Esophagus squamous epithelium (tissue), 5 donors: ENCODE measurements at places on chromosomes 2 and 18.

- DNase-seq: no peak
These were observed 6.9 kb upstream of the PARD3B start for GRCh38 chr2:204538182-204539018.

- no peak for DNase-seq
These were observed 20.2 kb upstream of the B3GNT2 start for GRCh38 chr2:62175728-62176127.

DNA sequence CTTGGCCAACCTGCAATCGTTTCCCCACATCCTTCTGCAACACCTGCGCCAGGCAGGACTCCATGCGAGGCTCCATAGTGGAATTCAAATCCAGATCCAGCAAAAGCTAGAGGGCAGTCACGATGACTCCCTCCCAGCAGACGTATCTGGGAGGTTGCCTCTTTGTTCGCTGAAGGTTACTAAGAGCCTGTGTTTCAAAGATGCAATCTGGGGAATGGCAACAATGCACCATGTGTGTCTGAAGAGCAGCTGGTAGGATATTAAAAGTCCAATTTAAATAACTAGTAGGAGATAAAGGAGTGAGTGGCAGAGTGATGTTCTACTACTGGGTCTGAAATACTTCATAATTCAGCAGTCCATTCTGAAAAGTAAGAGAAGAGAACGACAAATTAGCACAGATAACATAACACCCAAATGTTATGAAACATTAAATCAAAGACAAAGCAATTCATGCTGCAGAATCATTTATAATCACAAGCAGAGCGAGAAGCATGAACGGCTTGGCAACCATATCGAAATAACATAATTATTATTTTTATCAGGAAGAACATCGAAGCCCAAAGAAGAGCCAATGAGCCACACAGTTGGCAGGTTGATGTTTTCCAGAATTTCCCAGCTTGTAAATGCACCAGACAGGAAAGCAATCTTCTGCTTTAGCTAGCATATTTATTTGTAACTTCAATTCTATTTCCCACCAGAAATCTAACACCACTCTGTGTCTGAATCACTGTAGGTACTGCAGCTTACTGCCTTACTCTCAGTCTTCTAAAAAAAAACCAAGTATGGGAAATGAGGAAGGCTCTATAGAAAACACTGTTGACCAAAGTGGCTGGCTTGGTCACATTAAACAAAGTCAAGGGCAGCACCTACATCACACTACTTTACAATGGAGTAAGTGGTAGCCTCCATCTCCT, 43.2 kb downstream of the CLASP1 start:
- DNase-seq: no peak

- no peak for DNase-seq
These were observed 33.6 kb downstream of the APCDD1 start for GRCh38 chr18:10488017-10488416.

DNA sequence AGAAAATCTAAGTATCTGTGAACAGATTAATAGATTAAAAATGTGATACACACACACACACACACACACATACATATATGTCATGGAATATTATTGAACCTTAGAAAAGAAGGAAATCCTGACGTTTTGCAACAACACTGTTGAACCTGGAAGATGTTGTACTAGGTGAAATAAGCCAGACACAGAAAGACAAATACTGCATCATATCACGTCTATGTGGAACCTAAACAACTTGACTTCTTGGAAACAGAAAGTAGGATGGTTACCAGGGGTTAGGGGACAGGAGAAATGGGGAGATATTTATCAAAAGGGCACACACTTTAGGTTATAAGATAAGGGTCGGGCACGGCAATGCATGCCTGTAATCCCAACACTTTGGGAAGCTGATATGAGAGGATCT, 698.4 kb upstream of the ID2 start:
- no peak for DNase-seq

DNA sequence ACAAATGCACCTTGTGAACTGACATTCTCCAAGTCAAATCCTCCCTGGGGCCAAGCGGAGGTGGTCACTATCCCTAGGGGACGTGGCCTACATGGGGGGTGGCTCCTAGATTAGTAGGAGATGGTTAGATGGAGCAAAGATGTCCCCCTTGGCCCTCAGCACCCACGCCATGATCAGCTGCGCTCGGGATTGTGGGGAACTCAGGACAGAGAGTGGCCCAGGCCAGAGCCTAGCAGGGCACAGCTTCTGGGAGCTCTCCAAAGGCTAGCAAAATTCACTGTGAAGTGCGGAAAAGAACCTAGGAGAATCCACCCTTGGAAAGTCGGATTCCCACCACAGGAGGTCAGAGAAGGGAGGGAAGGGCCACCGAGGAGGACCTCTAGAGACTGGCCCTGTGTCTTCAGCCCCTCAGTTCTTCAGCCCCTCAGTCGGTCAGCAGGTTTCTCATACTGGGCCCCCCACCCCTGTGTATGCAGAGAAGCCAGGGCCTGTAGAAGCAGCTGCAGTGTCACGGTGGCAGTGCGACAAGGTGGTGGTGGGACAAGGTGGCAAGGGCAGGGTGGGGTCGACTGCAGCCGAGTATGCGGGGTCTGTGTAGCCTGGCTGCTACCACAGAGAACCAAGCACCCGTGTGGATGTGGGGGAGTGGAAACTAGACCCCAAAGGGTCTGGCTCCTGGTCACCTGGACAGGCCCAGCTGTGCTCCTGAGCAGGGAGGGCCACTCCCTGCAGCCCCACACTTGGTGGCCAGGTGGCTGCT, 18.4 kb downstream of the GPR55 start:
- no peak for DNase-seq

- DNase-seq: no peak
These were observed 13.1 kb upstream of the ACTR3 start for GRCh38 chr2:113876503-113877387.

DNA sequence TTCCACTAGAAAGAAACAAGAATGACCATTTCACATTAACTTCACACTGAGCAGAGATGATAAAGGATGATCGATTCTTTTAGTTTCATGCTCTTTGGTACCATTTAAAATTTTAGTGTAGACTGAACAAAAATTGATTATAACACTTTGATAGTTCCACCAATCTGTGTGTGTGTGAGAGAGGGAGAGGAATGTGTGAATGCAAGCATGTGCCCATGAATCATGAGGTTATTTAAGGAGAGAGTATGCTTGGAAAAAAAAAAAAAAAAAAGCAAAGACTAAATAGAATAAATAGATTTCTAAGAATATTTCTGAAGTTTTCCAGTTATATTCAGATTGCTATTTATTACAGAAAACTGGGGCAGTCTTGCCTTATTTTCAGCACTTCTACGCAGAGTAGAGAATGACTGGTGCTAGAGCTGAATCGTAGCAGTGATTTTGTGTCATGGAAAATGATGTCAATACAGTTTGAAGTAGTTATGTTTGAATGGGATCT, 900.8 kb downstream of the SLC4A3 start:
- no peak for DNase-seq

GRCh38 chr18:48022531-48023329, 92.3 kb upstream of the SMAD2 start:
- DNase-seq: no peak

DNA sequence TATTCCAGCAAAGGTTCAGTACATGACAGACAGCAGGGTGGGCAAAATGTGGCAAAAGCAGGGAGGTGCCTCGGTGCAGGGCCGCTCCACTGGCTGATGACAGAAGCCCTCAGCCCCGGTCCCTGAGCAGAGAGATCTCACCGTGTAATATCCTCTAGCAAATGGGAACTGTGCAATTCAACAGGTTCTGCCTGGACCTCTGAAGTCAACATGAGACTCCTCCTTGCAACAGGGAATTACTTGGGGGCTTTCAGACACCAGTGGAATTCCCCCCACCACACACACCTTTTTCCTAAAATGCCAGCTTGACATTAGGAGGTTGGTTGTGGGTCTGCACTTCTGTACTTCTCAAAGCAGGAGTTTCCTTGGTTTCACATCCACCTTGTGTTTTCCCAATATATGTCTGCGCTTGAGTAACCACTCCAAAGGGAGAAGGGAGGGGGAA, 50.8 kb downstream of the SPRED2 start:
- no peak for DNase-seq

GRCh38 chr2:217438136-217438535, 564.7 kb downstream of the TNS1 start:
- DNase-seq: no peak

GRCh38 chr18:54257015-54257414, 12.3 kb upstream of the POLI start:
- no peak for DNase-seq

- DNase-seq: no peak
These were observed 31.1 kb downstream of the SERTAD2 start for GRCh38 chr2:64622443-64623241.

DNA sequence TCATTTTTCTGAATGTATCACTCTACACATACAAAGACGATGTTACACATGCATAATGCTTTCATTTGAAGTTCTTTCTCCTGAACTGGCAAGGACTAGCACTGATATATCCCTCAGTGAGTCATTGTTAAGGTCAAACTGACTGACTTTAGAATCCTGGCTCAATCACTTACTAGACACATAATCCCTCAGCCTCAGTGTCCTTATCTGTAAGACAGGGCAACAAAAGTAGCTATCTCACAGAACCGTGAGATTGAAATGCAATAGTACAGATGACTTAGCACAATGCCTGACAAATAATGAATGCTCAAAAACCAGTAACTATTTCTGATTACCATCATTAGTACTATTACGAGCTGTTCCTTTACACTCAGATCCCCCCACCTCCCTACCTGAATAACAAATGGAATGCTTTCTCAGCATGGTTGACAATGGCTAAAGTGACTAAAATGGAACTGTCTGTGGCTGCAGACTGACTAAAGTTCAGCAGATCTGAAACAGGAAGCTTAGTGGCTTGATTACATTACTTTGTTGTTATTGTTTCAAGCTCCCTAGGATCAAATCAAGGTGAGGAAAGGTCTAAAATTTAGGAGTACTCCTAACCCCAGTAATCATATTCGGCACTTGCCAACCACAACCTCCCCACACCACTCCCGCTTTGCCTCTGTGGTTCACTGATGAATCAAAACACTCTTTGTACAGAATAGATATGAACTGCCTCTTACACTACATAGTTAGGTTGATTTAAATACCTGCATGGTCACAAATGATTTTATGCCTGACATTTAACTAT, 35.8 kb upstream of the CACNB4 start:
- DNase-seq: no peak

DNA sequence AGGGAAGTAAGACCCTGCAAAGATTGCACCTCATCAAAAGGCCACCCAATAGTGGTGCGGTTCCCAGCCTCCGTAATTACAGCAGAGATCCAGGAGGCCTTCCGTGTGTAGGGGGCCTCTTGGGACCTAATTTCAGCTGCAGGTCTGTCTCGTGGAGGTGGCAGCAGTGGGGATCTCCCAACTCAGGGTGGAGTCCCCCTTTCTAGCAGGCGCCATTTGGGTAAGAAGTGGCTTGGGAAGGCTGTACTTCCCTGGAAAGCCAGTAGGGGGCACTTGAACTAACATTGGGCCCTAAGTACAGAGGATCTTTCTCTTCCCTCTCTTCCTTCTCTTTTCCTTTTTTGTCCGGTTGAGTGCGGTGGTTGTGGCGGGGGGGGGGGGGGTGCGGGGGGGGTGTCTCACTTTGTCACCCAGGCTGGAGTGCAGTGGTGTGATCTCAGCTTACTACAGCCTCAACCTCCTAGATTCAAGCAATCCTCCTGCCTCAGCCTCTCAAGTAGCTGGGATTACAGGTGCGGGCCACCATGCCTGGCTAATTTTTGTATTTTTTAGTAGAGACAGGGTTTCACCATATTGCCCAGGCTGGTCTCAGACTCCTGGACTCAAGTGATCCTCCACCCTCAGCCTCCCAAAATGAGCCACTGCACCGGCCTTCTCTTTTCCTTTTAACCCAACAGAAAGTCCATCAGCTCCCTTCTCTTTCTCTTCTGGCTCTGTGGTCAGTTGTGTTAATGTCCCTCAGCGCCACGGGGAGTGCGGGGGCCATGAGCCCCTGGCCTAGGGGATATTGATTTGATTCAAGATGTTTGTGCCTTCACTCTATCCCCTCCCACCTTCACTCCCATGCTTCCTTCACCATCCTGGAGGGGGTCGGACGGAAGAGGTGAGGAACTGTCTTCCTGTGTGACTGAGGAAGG, 32.0 kb downstream of the CENPO start:
- DNase-seq: no peak

DNA sequence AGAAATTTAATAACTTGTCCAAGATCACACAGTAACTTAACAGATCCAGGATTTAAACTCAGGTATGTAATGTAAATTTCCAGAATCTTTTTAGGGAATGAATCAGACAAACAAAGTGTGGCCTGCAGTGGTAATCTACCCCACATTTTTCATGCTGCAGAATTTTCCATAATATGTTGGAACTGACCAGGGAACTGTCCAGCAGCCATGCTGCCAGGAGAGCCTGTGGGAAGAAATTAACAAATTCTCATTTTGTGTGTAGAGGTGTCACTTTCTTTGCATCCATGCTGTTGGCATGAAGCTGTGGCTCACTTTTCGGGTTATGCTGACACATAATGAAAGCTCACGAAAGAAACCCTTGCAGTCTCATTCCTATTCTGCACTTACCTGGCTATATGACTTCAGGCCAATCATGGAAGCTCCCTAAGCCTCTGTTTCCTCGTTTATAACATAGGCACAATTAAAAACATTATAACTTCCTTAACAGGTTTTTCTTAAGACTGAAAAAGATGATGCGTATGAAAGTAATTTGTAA, 54.7 kb downstream of the CDKL4 start:
- no peak for DNase-seq

DNA sequence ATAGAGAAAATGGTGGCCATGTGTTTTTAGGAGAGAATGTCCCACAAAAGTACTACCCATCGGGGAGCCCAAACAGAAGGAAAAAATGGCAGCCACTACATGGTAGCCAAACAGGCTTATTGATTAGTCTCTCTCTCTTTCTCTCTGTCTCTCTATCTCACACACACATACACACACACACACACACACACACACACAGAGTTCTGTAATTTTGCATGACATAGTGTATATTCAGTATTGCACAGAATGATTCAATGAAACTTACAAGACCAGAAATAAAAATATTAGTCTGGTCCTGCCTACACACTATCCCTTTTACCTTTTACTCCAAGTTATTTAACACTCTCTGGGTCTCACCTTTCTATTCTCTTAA, 124.8 kb upstream of the SLC39A10 start:
- no peak for DNase-seq

DNA sequence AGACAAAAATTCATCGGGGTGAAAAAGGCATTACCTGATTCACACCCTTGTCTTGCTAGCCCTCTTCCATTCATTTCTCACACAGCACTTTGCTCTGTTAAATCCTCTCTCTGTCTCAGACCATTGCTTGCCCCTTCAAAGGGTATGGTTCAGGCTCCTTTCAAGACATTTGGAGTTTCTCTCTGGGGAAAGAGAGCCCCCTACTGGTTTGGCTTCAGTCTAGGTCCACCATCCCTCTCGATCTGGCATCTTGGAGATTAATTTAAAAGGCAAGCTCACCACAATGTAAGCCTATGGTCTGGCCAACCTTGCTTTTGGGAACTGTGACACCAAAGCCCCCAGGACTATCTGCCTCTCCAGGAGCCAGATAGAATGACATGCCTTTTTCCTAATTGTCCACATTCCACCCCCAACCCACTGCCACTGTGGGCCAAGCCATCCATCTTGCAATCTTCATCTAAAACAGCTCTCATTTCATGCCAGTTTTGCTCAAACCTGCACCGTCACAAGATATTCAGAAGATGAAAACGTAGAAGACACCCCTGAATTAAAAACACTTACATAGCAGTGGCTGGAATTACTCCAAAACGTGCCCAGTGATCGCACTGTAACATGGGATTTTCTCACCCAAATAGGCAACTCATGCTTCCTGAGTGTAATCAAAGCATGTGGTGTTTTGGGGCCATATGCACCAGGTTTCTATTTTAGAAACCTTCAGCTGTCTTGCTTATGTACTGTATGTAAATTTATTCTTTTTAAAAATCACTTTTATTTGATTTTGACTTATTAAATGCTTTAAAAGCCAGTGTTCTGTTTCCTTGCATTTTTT, 93.9 kb downstream of the FARSB start:
- DNase-seq: no peak
